Ecto neural progenitor cell (in vitro differentiated cells): ENCODE measurements at places on chromosomes 3 and 15.

DNA sequence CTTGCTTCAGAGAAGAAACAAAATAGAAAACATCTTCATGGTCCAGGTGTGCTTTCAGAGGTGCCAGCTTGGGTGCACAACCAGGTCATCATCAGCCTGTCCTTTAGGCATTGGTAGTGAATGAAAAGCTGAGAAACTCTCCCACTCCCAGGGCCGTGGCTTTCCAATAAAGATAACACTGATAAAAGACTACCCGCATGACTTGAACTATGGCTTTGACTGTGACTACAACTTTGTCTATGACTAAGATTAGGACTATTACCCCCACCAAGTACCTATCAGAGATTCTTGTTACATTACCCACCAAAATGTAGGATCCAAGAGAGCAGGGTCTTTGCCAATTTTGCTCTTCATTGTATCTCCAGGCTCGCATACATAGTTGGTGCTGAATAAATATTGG is 115.2 kb downstream of the EDEM1 start:
- no peak for DNase-seq

DNA sequence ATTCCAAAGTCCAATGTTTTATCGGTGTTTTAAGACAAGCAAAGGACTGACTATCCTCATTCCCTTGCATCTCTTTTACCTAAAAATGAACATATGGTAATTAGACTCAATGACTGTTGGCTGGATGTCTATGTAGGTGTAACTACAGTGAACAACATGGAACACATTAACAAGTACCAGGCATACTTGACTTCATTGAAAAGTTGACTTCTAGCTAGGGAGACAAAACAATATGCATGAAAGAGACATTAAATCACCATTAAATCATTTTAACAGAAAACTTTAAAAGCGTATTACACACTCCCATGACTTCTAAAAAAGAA is 34.3 kb upstream of the ANPEP start:
- DNase-seq, result no peak

DNA sequence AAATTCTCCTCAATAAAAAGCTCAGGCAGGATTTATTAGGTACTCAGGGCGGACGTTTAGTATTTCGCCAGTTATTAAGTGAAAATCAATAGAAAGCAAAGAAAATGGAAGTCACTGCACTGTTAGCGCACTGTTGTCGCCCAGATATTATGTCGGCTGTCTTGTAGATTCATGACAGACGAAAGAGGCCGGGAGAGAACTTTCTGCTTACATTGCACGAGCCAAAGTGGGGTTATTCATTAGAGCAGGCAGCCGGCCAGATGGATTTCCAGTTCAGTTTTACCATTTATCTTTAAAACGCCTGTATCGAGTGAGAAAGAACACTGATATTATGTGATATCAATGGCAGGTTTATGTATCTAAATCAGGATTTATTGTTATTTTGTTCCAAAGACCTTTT is 866.0 kb upstream of the NR2F2 start:
- DNase-seq, result no peak

DNA sequence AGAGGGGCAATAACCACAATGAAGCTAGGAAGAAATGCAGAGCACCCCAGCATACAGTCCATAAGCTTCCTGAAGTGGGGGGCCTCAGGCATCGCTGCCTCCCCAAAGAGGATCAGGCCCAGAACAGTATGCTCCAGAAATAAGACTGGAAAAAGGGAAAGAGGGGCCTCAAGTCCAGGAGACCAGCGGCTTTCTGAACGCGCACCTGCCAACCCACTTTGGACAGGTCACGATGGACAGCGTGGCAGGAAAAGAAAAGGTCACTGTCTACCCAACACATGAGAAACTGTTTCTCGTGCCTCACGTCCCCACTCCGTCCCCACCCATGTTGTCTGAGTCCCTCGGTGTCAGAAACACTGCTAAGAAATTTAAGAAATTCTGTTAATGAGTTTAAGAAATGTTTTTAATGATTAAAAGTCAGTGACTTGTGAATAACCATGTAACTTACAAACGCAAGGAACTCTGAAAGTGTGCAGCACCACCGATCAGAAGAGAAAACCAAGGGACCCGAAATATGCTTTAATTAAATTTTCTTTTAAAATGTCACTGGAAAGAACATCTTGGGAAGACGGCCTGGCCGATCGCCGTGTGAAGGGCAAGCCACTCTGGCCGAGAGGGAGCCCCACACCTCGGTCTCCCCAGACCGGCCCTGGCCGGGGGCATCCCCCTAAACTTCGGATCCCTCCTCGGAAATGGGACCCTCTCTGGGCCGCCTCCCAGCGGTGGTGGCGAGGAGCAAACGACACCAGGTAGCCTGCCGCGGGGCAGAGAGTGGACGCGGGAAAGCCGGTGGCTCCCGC is 1.7 kb upstream of the PPARG start:
- peak; percentile 65 for DNase-seq

- no peak for DNase-seq
These were observed 805.5 kb downstream of the IGSF11 start for GRCh38 chr3:118229196-118229595.

DNA sequence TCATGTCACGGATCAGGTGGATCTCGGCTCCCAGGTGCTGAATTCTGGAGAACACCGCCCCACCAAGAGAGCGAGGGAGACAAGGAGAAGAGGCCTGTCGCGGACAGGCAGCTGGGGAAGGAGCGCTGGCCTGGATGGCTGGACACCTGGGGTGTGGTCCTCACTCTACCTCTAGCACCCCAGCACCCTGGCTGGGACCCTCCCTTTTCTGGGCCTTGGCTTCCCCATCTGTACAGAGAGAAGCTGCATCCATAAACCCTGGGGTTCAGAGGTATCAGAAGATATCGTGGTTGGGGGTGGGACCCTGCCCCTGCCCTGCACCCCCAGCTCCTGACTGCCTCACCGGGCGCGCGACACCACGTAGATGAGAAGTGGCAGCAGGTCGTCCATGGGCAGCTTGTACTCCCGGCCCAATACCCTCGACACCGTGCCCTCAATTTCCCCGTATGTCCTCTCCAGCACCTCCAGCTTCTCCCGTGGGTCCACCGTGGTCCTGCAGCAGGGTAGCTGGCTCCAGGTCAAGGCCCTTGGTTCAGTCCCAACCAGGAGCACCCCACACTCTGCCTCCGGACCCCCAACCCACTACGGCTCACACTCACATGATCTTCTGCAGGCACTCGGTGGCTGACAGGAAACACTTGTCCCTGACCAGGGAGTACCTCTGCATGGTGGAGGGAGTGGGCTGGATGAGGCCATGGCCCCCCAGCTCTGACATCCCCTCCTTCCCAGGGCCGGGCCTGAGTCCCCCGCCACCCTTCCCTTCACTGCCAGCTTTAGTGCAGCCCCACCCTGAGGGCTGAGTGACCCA is 21.7 kb downstream of the ALS2CL start:
- peak; percentile 35 for DNase-seq

DNA sequence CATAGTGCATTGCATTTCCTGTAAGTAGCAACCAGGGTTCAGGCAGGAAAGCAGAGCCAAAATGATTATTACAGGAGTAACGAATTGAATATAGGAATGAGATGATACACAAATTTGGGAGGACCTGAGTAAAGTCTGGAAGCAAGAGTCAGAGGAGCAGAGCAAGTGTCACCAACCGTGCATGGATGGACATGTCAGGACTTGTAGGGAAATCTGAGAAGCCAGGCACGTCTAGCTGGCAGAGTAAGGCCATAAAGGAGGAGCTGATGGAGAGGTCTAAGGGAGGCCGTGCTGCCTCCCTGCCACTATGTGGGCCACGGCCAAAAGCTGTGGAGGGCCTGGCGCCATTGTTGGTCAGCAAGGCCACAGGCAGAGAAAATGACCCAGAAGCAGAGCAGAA is 22.4 kb downstream of the GJD2 start:
- DNase-seq, result no peak

DNA sequence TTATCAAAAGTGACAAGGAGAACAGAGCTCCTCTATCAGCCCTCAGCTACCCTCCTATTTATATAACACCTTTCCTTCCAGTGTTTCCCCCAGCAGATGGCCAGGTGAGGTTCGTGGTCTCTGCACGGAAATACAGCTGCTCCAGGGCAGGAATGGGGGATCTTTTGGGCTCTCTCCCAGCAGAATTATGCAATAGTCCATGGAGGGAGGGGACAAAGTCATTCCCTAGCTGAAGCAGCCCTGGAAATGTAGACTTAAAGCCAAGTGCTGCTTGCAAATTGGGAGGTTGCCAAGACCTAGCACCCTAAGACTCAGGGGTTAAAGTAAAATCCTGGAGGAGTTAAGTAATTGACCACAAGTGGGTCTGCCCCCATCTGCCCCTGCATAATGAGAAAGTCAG is 256.3 kb downstream of the LRTM1 start:
- no peak for DNase-seq

DNA sequence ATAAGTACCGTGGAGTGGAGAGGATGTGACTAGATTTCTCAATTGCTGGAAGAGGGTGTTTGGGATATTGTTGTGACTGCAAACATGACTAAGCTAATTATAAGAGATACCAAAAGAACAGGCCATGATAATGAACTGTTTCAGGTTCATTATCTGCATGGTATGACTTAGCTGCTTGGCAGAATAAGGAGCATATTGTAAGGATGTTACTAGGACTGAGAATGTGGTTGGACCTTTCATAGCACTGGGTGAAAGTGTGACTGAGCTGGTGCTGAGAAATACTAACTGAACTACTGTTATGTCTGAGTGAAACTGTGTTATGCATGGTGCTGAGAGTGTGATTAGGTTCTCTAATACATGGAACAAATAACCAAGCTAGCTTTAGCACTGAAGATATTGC is 11.0 kb downstream of the SCN10A start:
- no peak for DNase-seq

DNA sequence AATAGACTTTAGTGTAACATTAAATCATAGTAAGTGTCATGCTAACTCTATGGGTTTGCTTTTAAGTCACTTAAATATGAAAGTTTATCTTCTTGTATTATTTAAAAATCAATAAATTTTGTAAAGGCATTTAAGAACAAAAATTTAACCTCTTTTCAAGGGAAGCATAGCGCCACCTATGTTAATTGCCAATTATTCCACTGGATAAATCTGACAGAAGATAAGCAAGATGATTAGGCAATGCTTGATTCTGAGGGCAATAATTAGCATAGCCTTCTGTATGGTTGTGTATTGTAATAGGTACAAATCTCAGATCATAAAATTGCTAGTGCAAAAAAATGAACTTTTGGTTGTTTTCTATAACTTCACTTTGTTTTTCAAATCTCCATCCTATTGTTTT is 560.1 kb downstream of the GRM7 start:
- no peak for DNase-seq

DNA sequence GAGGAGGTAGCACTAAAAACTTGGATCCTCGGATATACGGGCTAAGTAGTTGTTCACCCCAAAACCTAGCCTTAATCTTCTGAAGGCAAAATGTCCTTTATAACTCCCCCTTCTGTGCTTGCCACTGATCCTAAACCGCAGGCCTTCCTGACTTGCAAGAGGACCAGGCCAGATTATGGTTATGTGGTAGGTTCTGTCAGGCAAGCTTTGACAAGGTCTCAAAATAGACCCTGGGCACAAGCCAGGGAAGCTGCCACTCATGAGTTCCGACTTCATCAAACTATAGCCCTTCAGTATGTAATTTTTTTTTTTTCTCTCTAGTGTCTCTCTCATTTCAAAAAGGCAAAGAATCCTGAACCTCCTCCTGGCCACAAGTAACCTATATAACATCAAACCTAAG is 3.2 kb downstream of the LRRFIP2 start:
- no peak for DNase-seq

- DNase-seq, result no peak
These were observed 110.1 kb downstream of the CADM2 start for GRCh38 chr3:85068911-85069310.

DNA sequence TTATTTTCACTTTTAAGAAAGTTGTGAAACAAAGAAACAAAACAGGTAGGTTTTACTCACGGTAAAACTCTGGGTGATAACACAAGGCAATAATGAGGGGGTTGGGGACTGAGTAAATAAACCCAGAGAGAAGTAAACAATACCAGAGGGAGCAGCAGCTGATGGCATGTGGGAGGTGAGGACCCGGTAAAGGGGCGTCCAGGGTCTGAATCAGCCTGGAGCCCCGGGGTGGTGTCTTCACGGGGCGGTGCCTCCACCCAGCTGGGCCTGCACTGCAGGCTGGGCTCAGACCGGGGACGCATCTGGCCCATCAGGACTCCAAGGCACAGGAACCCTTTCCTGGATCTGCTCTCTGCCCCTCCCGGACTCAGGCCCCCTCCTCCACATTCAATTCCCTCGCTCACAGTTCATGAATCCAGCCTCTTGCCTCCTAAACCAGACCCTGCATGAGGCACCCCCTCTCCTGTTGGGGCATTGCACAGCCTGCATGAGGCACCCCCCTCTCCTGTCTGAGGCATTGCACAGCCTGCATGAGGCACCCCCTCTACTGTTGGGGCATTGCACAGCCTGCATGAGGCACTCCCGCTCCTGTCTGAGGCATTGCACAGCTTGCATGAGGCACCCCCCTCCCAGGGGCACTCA is 73.9 kb upstream of the MFGE8 start:
- DNase-seq, result no peak

GRCh38 chr15:52014616-52015015 is 4.4 kb upstream of the MAPK6 start:
- no peak for DNase-seq

GRCh38 chr3:71662568-71662967 is 62.6 kb downstream of the EIF4E3 start:
- DNase-seq, result no peak

DNA sequence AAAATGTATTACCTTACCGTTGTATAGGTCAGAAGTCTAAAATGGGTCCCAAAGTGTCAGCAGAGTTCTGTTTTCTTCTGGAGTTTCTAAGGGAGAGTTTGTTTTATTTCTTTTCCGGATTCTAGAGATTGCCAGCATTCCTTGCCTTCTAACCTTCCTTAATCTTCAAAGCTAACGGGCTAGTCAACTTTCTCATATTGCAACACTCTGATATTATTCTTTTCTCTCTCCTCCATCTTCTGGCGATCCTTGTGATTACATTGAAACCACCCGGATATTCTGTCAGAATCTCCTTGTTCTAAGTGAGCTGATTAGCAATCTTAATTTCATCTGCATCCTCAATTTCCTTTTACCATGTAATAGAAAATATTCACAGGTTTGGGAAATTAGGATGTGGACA is 36.2 kb upstream of the AADACL2 start:
- DNase-seq, result no peak

DNA sequence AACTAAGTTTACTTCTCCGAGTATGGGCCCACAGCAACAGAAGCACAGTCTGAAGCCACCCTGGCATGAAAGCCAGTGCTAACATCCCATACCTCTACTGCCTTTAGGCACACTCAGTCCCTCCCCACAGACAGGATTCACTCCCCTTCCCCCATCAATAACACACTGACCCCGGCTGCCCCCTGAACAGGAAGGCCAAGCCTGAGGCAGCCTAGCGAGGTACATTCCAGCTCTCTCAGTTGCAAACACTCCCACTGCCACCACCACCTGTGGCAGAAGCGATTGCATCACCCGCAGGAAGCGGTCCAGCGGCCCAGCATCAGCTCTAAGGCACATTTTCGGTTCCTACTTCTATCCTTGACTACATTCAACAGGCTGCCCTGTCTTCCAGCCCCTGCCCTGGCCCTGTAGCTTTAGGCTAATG is 7.0 kb upstream of the BMF start:
- peak; percentile 62 for DNase-seq

DNA sequence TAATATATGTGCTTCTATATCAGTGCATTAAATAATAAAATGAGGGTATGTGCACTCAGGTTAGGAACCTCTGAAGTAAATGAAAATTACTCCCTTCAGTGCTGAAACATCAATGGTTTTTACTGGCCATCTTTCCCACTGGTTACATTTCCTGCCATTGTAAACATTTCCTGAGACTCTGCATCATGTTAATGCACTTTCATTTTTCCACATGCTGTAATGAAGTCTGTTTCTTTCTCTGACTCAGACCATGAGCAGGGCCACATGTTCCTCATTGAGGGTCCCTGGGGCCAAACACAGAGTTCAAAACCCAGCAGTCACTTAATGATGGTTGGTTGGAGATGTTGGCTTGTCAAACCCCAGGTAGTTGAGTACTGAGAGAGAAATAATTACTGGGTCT is 15.3 kb downstream of the FAM3D start:
- no peak for DNase-seq
